GM10248 (cell line): ENCODE measurements at places on chromosomes 2 and 18.

GRCh38 chr18:25825056-25825455, 265.4 kb downstream of the SS18 start:
- DNase-seq, result no peak

DNA sequence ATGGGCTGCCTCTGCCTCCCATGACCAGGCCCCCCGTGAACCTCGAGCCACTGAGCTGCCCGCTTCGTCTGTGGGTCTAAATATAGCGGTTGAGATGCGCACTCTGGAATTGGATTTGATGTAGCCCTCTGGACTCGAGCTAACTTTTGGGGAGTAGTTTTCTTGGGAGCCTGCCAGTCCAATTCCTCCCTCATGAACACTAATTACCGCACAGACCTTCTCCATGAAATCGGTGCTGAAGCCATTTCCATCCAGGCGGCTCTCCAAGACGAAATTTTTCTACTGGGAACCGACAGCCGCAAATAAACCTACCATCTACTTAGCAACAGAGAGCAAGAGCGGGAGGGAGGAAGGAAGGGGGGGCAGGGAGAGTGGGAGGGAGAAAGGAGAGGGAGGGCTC, 63.6 kb downstream of the CELF4 start:
- DNase-seq, result no peak

DNA sequence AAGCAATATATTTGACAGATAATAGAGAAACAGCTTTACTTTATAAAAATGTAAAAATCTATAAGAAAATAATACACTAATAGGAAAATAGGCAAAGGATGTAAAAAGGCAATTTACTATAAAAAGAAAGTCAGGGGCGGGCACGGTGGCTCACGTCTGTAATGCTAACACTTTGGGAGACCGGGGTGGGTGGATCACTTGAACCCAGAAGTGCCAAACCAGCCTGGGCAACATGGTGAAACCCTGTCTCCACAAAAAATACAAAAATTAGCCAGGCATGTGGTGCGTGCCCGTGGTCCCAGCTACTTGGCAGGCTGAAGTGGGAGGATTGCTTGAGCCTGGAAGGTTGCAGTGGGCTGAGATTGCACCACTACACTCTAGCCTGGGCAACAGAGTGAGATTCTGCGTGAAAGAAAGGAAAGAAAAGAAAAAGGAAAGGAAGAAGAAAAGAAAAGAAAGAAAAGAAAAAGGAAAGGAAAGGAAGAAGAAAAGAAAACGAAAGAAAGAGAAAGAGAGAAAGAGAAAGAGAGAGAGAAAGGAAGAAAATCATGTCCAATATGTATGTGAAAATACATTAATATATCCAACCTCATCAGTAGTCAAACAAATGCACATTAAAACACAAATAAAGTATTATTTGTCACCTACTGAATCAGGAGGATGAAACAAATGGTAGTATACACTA, 65.1 kb downstream of the ADD2 start:
- no peak for DNase-seq

GRCh38 chr18:53765211-53765610, 459.3 kb downstream of the MBD2 start:
- DNase-seq, result no peak

DNA sequence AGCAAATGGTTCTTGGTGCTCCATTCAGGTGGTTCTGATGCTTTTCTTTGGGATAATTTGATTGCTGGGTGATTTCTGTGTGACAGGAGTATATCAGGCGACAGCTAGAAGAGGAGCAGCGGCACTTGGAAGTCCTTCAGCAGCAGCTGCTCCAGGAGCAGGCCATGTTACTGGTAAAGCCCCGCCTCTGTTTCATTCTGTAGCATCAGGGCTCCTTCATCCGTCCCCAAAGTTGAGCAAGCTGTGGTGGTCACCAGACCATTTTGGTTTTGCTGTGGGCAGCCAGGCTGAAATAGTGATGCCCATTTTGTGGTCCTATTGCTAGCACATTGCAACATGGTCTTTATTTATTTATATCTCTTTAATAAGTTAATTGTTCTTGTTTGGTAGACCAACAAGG, 132.8 kb upstream of the IL1R2 start:
- no peak for DNase-seq

- DNase-seq, result no peak
Measured at GRCh38 chr18:69813559-69813958, 134.1 kb downstream of the CD226 start.

GRCh38 chr2:106830191-106830590, 55.8 kb downstream of the ST6GAL2 start:
- no peak for DNase-seq

- no peak for DNase-seq
Measured at GRCh38 chr2:217204358-217204757, 344.5 kb upstream of the TNP1 start.

DNA sequence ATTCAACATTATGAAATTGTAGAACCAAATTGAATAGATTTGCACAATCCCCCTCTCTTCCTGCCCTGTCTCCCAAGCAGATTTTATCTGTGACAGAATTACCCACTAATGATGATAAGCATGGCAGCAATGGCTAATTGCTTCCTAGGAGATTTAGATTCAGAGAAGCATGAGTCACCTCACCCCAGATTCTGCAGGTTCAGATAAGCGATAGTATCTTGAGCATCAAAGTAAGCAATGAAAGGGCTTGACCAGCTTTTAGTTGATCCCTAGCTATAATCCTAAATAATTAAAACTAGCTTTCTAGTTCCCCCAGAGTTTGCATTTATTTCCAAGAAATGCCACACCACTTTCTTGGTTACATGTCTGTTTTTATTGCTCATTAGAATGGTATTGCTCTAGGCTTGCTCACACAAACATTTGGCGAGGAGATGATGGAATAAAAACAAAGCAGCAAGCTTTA, 204.3 kb downstream of the GULP1 start:
- no peak for DNase-seq

- no peak for DNase-seq
Measured at GRCh38 chr2:43080571-43081021, 145.8 kb downstream of the ZFP36L2 start.

- no peak for DNase-seq
Measured at GRCh38 chr18:58511897-58512581, 116.9 kb downstream of the ALPK2 start.

GRCh38 chr18:69586537-69586936, 185.8 kb downstream of the DOK6 start:
- DNase-seq, result no peak

DNA sequence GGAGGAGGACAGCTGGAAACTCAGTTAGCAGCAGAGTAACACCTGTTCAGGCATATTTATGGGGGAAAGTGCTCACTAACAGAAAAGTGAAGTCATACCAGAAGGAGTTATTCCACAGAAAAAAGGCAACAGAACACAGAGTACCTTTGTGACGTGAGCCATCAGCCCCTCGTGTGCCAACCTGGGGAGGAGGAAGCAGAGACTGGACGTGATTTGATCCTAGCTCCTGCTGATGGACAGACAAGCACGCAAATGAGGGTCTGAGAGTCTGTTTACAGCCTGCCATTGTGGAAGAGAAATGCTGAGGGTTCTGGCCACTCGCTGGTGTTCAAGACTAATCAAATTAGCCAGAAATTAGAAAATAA, 120.7 kb downstream of the ZNF521 start:
- no peak for DNase-seq

GRCh38 chr2:28681158-28681571, 70.5 kb upstream of the PPP1CB start:
- DNase-seq, result peak; percentile 86

DNA sequence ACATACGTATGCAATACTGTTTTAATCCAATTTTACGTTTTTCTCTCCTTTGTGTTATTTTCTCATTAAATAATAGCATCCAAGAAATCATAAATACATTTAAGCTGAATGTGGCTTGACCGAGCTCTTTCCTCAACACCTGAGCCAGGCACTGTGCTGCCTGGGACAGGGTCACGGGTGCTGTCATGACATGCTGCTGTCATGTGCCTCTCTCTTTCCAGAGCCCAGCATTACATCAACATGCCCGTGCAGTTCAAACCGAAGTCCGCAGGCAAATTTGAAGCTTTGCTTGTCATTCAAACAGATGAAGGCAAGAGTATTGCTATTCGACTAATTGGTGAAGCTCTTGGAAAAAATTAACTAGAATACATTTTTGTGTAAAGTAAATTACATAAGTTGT, 94.1 kb upstream of the LDLRAD4 start:
- DNase-seq, result no peak

- DNase-seq, result no peak
Measured at GRCh38 chr18:5251117-5251516, 44.4 kb downstream of the ZBTB14 start.

DNA sequence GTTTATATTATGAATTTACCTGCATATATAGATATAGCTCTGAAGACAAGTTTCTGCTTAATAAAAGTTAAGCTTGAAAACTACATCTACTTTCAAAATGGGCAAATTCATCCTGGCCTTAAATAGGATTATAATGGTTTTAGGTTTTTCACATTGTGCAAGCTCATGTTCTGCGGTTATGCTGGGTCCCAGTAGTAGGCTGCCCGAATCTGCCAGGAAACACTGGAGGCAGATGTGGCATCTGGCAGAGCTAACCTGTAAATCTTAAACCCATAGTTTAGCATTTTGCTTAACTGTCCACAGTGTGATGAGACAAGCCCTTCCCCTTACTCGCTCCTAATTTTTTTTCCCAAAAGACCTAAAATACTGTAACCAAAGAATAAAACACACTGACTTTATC, 234.2 kb downstream of the TCF4 start:
- DNase-seq, result no peak

GRCh38 chr18:26228562-26229260, 2.5 kb downstream of the TAF4B start:
- DNase-seq, result no peak

DNA sequence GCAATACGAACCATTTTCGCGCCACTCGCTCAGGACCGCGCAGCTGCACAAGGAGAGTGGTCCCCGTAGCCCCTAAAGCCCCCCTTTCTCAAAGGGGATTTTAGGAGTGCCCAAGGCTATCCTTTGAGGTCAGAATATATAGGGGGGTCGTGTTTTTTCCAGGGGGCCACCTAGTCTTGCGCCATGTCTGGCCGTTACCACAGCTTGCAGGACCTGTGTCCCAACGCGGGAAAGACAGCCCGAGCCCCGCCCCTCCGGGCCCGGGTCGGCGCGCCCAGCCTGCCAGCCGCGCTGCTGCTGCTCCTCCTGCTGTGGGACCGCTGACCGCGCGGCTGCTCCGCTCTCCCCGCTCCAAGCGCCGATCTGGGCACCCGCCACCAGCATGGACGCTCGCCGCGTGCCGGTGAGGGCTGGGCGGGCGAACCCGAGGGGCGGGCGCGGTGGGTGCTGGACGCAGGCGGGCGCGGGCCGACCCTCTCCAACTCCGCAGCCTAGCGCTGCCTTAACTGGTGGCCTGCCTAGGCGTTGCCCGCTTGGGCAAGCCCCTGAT, at the start of gene CDCA7:
CDCA7 (plus strand) TSS at position 291 of the 550 bp plus-strand sequence; CDS start at position 383, 92 bp downstream.
- DNase-seq, result peak; percentile 85

DNA sequence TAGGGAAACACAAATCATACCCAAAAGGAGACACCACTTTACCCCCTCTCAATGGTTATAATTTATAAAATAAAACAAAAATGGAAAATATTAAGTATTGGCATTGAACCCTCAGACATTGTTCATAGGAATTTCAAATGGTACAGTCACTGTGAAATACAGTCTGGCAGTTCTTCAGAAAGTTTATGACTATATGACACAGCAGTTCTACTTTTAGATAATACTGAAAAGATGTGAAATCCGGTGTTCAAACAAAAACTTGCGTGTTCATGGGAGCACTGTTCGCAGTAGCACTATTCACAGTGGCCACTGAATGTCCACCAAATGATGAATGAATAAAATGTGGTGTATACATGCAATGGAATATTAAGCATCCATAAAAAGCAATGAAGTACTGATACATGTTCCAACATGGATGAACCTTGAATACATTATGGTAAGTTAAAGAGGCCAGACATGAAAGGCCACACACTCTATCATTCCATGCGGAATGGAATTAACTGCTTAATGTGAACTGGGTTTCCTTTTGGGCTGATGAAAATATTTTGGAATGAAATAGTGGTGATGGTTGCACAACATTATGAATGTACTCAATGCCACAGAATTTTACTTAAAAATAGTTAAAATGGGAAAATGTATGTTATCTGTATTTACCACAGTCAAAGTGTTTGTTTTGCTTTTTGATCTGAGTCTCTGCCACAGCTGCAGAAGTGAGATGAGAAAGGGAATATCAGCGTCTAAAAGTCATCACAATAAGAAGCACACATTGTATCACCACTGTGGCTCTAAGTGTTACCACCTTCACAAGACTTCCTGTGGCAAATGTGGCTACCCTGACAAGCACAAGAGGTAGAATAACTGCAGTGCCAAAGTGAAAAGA, 864.6 kb downstream of the SUCLG1 start:
- no peak for DNase-seq

DNA sequence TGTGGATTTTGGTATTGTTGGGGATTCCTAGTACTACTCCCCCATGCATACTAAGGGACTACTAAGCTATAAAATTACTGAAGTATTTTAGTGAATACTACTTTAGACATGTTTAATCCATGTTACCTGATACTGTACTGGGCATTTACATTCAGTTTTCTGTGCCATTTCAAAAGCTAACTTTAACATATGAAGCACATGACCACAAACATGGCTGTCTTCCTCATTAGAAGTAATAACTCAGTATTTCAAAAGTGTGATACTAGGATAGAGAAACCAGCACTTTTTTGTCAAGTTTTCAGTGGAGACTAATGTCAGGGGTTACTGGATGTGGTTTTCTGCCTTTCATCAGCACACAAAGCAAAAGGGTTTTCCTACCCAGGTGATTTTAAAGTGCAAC, 27.9 kb downstream of the WDR33 start:
- DNase-seq, result no peak

- no peak for DNase-seq
Measured at GRCh38 chr18:3186678-3187658, 32.8 kb downstream of the MYOM1 start.

DNA sequence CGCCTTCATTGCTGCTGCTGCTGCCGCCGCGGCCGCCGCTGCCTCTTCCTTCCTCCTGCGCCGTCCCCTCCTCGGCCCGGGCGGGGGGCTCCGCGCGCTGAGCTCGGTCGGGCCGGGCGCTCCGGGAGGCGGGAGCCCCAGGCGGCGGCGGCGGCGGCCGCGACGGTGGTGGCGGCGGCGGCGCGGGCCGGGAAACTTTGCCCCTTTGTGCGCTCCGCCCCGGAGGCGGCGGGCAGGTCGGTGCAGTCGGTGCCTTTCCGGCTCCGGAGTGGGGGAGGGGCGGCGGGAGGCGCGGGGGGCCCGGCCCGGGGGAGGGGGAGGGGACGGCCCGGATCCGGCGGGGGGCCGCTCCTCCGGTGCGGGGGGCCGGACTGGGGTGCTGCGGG, 205 bp downstream of the TET3 start:
- DNase-seq, result peak; percentile 61

- peak; percentile 3 for DNase-seq
Measured at GRCh38 chr2:71938659-71939587, 208.7 kb downstream of the CYP26B1 start.

GRCh38 chr2:242056026-242056425, 186.5 kb downstream of the RTP5 start:
- no peak for DNase-seq

DNA sequence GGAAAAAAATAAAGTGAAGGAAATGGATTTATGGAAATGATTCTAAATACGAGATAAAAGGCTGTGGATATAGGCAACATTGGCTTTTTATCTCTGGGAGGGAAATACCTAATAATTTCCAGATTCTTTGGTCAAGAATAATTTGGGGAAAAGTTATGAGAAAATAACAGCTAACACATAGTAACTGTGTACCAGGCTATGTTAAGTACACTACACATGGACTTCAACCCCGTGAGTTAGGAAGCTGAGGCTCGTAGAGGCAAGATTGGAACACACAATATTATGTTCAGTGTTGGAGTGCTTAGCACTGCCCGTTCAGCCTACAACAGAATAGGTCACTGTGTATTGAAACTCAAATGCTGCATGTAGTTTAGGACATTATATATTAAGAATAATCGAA, 34.3 kb upstream of the GPD2 start:
- no peak for DNase-seq
